ENCODE measurements at places on chromosomes 2 and 18.

DNA sequence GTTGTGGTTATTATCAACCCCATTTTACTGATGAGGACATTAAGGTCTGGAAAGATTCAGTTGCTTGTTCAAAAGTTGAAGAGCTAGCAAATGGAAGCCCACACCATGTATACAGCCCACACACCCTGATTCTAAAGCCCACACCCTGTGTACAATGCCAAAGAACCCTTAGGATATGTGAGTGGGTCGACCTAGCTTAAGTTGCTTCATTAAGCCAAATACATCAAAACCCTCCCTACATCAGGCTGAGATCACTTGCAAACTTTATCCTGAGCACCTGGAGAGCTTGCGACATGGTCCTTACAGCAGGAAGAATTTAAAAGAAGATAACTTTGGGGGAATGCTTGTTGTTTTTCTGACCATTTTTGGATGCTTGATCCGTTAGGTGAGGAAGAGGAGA lies 435 bp upstream of the ARHGAP25 start:
- no peak for DNase-seq

GRCh38 chr2:38097258-38097987 lies 21.5 kb upstream of the CYP1B1 start:
- DNase-seq: peak; percentile 77

GRCh38 chr2:50484371-50484770 lies 547.6 kb downstream of the NRXN1 start:
- DNase-seq: no peak

- no peak for DNase-seq
Observed at GRCh38 chr2:18971069-18971378, 381.7 kb upstream of the NT5C1B start.

DNA sequence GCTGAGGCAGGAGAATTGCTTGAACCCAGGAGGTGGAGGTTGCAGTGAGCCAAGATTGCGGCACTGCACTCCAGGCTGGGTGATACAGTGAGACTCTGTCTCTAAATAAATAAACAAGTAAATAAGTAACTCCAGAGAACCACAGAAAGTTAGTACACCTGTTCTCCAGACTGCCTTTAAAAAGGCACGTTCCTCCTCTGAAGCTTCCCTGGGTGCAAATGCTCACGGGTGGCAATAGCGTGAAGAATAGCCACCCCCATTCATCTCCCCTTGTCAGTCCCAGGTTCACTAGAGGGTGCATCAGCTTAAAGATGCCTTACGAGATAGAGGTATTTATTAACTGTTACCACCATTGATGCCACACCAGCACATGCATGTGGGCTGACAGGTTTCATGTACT lies 64.3 kb upstream of the RTN4 start:
- DNase-seq: no peak

DNA sequence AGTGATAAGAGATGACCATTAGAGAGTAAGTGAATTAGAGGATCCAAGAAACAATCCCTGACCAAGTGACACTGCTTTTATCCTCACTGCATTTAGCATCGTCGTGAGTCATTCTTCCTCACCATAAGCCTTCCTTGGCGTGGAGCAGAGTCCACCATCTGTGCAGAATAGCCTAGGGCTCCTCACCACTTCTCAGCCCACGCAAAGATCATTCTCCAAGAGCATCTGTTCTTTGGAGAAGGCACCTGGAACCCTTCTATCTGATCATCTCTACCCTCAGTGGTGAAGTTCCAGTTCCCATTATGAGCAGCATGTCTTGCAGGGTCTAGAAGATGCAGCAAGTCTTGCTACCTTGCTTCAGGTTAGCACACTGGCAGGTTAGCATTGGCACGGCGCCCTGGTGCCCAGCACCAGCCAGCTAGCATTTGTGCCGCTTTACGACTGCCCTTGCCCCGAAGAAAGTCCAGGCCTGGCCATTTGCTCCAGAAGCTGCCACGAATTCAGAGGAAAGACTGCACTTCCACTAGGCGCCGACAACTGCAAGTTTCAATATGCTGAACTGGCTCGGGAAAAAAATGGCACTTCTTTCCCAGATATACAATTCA lies 225.8 kb downstream of the TTC32 start:
- peak; percentile 47 for DNase-seq

DNA sequence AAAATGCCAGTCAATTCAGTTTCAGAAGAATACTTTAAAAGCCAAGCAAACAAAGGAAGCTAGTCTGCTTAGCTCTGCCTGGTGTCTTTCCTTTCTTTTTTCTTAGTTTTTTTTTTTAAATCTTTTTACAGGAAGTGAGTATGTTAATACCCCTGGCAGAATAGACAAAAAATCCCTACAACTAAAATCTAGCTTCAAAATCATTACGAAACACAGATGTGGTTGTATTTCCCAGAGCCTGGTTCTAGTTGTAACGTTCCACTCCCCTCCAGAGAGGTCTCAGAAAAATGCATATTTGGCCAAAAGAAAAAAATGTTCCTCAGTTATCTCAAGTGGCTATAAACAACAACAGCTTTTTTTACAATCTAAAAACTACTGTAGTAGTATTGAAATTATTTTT lies 202.1 kb upstream of the RND3 start:
- DNase-seq: peak; percentile 21

DNA sequence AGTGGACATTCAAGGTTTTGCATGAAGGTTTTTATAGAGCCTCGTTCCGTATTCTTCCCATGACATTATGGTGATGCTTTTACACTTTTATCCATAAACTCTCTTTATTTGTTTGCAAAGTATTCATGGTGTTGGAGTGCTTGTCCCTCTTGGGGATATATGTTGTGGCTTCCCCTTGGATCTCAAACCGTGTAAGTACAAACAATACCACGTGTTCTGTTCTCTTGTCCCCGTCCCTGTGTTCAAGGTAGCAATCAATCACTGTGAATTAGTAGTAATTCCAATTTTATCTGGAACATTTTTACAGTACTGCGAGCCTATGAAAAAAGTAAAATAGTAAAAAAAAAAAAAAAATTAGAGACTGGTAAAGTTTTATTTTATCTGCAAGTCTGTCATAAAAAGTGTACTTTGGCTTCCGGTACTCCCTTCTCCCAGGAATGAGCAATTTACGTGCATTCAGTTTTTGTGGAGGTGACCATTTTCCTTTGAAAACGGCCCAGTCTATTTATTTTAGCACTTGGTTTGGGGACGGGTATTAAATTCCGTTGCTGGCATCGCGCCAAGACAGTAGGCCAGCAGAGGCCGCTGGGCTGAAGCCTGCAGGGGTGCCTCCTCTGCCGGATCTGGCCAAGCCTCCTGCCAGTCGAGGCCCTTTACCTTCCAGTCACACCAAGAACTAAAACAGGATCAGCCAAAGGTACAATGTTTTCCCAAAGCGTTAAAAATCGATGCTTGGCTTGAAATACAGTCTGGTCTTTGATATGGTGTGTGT lies 175.7 kb downstream of the SOCS6 start:
- peak; percentile 64 for DNase-seq

GRCh38 chr2:126368758-126369157 lies 287.2 kb upstream of the GYPC start:
- no peak for DNase-seq

- DNase-seq: no peak
Observed at GRCh38 chr2:78682781-78683180, 342.7 kb upstream of the REG3G start.

DNA sequence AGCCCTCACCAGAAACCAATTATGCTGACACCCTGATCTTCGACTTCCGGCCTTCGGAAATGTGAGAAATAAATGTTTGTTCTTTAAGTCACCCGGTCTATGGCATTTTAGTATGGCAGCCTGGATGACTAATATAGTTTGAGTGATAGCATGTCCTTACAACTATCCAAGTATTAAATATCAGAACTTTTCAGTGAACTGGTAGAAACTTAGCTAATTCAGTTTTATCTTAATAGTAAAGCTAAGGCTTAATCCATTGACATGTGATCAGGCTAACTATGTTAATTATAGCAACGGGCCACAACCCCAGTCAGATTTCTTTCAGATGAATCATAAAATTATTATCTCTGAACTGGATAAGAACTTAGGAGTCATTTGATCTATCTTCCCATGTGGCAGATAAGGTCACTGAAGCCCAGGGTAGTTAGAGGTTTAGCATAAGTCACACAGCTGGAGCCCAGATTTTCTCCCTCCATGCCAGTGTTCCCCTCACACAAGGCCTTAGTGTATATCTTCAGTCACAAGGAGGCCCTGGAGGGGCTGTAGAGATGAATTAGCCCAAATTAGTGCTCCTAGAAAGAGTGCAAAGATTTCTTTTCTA lies 40.7 kb upstream of the UPP2 start:
- peak; percentile 53 for DNase-seq

DNA sequence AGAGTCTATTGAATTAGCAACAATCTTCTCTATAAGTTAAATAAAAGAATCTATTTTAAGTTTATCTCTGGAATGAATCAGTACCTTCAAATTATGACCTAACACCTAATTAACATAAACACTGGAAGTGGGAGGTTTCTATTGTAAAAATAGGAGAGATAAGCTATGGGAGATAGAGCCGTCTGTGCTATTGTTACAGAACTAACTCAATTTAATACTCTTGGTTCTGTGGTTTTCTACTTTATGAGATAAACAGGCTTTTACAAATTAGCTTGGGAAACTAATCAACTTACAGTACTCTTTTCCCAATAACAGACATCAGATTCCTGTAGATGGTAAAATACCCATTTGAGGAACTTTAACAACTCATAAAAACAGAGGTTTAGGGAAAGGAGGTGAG lies 25.6 kb upstream of the STAT1 start:
- DNase-seq: no peak

GRCh38 chr18:49849331-49850217 lies 36.2 kb upstream of the ACAA2 start:
- DNase-seq: peak; percentile 76

DNA sequence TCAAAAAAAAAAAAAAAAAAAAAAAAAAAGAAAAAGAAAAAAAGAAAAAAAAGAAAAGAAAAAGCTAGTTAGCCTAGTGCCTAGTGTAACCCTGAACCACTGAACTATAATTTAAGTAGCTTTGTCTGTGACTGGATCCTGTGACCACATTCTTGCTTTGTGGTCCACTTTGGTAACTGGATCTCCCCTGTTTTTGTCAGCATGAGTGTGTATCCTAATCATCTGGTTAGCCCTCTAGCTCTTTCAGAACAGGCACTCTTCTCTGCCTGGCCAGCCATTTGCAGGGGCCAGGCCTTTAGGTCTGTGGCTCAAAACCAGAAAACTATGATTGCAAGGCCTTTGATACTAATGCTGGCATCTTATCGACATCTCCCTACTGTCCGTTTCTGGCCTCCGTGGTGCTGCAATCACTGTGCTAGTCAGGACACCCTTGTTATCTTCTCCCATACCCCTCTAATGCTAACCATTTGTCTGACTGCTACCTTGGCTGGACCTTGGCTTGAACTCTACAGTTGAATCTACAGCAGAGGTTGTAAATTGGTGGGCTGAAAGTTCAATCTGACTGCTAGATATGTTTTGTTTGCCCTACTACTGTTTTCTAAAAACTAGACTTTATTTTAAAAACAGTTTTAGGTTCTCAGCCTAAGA lies 40.5 kb downstream of the RBKS start:
- DNase-seq: peak; percentile 16

GRCh38 chr2:108573061-108573460 lies 38.8 kb downstream of the LIMS1 start:
- DNase-seq: peak; percentile 90

GRCh38 chr2:218447072-218447471 lies 28.1 kb downstream of the VIL1 start:
- DNase-seq: no peak

DNA sequence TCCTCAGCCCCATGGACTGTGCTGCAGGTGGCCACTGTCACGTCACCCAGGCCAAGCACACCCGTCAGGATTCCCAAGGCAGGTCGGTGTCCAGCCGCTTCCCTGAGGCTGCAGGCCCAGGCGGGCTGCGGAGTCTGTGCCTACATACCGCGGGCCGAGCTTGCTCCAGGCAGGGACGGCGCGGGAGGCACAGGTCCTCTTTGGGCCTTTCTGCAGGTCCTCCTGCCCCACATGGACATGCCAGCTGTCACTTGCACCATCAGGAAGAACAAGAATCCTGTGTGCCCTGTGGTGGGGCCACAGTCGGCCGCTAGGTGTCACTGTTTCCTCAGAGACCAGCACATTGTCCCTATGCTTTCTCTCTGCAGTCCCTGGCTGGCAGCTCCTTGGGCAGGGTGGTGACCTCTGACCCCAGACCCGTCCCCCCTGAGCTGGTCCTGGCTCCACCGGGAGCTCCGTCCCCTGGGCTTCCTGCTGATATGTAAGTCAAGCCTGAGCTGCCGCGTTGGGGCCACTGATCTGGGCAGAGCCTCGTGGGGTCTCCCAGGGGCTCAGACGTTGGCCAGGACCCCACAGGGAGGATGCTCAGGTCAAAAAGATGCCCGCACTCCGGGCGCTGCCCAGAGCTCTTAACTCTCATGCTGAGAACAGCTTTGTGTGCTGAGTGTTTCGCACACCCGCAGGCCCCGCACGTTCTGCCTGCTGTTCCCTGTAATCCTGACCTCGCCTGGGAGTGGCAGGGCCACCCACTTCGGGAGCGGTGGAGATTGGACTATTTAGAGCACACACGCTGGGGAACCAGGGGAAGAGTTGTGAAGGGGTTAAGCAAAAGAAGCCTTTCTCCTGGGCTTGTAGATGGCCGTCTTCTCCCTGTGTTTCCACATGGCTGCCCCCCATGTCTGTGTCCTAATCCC lies 17.3 kb upstream of the AGXT start:
- peak; percentile 66 for DNase-seq

DNA sequence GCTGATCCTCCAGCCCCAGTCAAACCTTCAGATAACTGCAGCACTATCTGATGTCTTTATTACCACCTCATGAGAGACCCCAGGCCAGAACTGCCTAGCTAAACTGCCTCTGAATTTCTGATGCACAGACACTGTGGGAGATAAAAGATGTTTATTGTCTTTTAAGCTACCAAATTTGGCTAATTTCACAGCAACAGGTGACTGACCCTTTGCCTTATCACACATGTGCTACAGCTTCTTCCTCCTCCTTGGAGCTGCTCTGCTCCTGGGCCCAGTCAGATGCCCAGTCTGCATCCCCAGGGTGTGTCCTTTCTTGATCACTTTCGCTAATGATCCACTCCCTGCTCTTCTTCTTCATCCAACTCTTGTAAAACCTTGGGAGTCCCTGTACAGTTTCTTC lies 19.6 kb upstream of the ACOXL start:
- no peak for DNase-seq

DNA sequence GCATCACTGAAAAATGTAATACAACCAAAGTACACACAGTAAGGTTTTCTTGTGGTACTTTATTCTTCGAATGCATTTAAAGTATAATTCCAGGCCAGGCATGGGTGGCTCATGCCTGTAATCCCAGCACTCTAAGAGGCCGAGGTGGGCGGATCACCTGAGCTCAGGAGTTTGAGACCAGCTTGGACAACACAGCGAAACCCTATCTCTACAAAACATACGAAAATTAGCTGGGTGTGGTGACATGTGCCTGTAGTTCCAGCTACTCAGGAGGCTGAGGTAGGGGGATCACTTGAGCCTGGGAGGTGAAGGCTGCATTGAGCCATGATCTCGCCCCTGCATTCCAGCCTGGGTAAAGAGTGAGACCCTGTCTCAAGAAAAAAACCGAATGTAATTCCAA lies 3.9 kb upstream of the TTC39C start:
- DNase-seq: no peak

GRCh38 chr2:23399674-23400261 lies 14.8 kb downstream of the KLHL29 start:
- no peak for DNase-seq

GRCh38 chr2:147854557-147855134 lies 9.8 kb downstream of the ACVR2A start:
- no peak for DNase-seq
